ENCODE measurements at places on chromosomes 12 and 14. TPM values are rescaled to one million over a fixed set of nuclear protein-coding genes. Genes with fewer than 3 reads are reported as not detected.

DNA sequence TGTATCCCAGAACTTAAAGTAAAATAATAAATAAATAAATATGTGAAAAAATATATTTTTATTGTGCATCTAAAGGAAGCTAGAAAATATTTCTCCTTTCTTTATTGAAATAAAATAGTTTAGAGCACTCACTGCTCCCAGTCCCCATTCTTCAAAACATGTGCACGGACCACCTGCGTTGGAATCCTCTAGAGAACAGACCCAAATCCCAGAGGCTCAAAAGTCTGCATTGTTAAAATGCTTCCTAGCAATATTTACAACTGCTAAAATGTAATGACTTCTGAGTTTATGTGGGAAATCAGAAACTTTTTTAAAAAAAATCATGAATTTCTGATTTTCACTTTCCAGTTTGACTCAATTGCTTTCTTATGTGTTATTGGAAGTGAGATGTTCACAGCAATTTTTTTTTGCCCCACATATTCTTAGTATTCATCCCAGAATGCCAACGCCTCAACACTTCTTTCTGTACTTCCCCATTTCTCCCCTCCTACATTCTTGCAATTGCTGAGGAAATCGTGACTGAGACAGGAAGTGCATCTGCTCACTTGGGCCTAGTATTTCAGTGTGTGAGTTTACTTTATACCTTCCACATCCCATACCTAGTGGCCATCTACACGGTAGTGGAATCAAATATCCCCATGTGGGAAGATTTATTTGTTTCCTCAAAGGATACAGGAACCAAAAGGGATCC lies 116.0 kb upstream of the FLRT2 start:
- no peak for DNase-seq

GRCh38 chr14:32367516-32367915 lies 38.4 kb downstream of the AKAP6 start:
- DNase-seq, result peak; percentile 78

The SLC6A13 gene
- not detected for total RNA-seq

DNA sequence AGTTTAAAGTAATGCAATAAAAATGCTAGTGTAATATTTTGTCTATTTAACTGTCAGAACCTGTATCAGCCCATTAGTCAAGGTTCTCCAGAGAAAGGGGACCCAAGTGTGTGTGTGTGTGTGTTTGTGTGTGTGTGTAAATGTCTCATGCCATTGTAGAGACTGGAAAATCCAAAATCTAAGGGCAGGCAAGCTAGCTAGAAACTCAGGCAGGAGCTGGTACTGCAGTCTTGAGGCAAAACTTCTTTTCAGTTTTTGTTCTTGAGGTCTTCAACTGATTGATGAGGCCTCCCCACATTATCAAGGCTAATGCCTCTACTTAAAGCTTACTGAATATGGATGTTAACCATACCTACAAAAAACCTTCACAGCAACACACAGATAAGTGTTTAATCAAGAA lies 126.7 kb downstream of the PRKD1 start:
- no peak for DNase-seq

- no peak for DNase-seq
Observed at GRCh38 chr12:67786086-67786485, 137.5 kb downstream of the DYRK2 start.

The GCN1 gene
- 143 TPM for total RNA-seq

DNA sequence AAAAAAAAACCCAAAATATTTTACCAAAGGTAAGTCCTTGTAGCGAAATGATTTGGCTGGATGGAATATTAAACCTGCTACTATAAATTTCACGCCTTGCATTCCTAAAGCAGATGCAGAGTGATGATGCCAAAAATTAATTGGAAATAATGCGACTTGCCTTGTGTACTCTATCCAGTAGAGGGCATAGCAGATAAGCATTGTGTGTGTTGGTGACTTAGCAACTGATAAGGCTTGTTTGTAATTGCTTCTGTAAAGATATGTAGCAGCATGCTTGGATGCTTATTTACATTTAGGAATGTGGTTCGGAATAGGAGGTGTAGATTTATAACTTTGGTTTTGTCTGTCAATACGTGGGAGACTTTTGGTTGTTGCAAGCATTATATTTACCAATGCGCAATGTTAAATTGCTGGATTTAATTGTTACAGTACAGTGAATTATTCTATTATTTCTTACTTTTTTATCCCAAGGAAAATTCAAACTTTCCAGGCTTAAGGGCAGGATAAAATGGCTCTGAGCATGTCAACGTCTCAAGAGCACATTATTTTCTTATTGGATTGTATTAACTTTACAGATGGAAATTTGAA lies 80.5 kb downstream of the TMEM260 start:
- DNase-seq, result peak; percentile 76

The EML5 gene
- total RNA-seq, result under 0.01 TPM

DNA sequence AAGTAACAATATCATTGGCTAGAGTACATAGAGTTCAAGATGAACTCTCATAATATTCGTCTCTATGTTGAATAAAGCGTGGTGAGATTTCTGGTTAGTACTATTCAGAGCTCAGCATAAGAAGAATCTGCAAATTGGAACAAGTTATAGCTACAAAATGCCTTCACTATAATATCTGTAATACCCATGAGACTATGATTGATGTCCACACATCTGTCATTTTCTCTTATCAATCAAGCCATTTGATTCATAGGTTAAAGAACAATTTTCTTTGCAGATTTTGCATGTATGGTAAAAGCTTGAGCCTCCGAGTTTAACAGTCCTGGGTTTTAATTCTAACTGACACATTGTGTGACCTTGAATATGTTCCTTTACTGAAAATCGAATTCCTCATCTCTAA lies 1.4 kb downstream of the SOCS4 start:
- no peak for DNase-seq

- peak; percentile 62 for DNase-seq
Observed at GRCh38 chr12:88420457-88420856, 159.8 kb downstream of the KITLG start.

The IAPP gene
- not detected for total RNA-seq

- DNase-seq, result no peak
Observed at GRCh38 chr14:32072676-32073075, 4.4 kb upstream of the ARHGAP5 start.

DNA sequence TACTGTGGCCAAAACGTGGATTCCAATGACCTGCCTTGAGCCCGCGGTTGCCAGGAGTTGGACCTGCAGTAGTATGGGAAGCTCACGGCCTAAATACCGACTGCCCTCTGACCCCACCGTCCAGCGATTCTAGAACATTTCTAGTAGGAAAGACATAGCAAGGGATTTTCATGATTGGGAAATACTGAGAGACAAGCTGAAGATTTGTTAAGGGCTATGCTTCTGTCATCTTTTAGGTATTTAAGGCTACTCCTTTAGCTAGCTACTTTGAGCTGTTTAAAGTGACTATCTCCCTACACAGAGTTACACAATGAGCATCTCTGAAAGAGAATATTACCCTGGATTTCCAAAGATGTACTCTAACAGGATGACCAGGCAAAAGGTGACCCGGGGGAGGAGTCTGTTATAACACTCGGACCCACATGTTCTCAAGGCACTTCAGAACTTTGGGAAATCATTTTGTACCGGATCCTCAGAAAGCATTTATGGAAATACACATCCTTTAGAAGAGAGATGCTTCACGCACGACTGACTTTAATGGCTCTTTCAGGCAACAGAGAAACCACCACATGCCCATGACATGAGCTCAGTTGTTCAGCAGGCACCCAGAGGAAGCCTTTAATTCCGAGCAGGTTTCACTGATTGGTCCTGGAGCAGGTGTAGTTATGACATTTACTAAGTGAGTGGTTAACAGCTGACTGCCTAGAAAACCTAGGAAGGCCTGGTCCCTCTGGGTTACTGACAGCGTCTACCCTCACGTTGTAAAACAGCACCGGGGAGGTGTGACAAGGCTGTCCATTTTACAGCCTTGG lies 4.2 kb downstream of the BAG5 start:
- peak; percentile 87 for DNase-seq

The CCDC175 gene
- total RNA-seq, result not detected

The KRT75 gene
- total RNA-seq, result not detected

DNA sequence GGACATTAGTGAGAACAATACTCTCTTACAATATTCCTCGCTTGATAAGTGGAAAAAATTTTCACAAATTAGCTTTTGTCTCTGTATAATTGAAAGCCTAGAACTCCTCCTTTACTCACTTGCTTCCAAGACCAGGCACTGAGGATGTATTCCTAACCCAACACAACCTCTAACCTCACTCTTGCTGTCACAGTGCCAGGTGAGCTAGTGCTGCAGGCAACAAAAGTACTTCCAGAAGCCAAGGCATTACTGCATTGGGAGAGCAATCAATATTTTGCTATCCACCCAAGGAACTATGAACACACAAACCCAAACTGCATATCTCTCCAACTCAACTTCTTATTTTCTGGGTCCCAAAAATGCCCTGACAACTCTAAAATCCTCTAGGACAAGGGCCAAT lies 1081.0 kb downstream of the VRK1 start:
- DNase-seq, result no peak

DNA sequence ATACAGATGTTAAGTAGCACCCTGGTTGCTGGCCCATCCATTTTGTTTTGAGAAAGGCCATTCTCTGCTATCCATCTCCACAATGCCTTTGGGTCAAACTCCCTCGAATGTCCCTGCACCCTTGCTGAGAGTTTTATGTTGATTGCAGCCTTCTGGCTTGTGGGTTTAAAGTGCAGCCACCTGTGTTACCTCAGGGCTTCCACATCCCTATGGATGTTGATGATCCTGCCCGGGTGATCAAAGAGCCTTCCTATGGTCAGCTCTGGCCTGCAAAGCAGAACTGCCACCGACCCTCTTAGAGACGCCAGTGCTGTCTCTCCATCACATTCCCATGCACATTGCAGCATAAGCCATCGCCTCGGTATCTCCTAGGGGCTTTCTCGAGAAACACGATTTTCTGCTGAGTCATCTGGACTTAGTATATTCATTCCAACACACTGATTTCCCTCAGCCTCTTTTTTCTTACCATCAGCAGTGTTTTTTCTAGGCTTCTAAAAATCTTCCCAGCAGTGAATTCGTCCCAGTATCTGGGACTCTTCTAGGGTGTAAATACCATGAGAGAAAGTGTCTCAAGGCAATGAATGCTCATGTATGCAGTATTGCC lies 585.7 kb upstream of the TMEM132C start:
- no peak for DNase-seq

GRCh38 chr12:123387508-123388176 lies 3.7 kb downstream of the KMT5A start:
- peak; percentile 83 for DNase-seq

DNA sequence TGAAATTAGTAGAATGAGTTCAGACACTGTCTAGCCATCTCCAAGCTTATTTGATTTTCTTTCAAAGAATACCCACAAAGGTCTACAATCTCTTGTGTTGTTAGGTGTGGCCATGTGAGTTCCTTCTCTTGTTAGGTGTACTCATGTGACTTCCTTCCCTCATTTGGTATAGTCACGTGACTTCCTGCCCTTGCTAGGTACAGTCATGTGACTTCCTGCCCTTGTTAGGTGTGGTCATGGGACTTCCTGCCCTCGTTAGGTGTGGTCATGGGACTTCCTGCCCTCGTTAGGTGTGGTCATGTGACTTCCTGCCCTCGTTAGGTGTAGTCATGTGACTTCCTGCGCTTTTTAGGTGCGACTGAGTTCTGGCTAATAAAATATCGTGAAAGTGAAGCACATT lies 179.6 kb downstream of the TMX1 start:
- DNase-seq, result no peak

GRCh38 chr12:93750056-93750455 lies 72.9 kb downstream of the CRADD start:
- DNase-seq, result no peak
